Endothelial cell (in vitro differentiated cells): ENCODE measurements at places on chromosomes 7 and 10.

GRCh38 chr7:72622532-72622931 lies 205.5 kb downstream of the TYW1B start:
- DNase-seq = no peak
- H3K27ac ChIP-seq = no peak overlapping the region
- no peaks in the 10 kb centered on the region for H3K36me3 ChIP-seq
- H3K27me3 ChIP-seq = peaks cover 2% of the 10 kb centered on the region
- H3K4me3 ChIP-seq = no peak overlapping the region

GRCh38 chr10:118742782-118743181 lies 12.0 kb downstream of the CACUL1 start:
- H3K36me3 ChIP-seq = peaks cover 5% of the 10 kb centered on the region
- H3K27me3 ChIP-seq = peaks cover 2% of the 10 kb centered on the region
- H3K27ac ChIP-seq = peak overlapping the region; percentile 26
- H3K4me3 ChIP-seq = no peak overlapping the region
- H3K4me1 ChIP-seq = peaks cover 28% of the 10 kb centered on the region
- no peak for DNase-seq

DNA sequence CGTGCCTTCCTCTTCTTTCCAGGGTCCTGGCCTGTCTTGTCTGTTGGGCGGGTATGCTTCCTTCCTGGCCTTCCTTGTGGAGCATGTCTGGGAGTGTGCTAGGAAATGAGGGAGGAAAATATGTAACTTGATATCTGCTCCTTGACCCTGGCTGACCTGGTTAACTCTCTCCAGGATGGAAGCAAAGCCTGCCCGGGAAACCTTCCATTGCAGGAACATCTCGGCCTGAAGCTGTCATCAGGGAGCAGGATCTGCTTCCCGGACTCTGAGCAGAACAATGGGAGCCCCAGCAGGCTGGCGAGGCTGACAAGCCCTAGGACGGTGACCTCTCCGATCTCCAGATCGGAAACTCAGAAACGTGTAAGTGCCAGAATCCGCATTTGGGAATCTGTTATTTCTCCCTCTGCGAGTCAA lies 340.3 kb downstream of the FRMD4A start:
- H3K4me1 ChIP-seq = peaks cover 58% of the 10 kb centered on the region
- H3K27me3 ChIP-seq = peaks cover 2% of the 10 kb centered on the region
- H3K36me3 ChIP-seq = no peaks in the 10 kb centered on the region
- no peak overlapping the region for H3K4me3 ChIP-seq

- H3K27me3 ChIP-seq = peaks cover 1% of the 10 kb centered on the region
- H3K36me3 ChIP-seq = peaks cover 9% of the 10 kb centered on the region
- peaks cover 50% of the 10 kb centered on the region for H3K4me1 ChIP-seq
- peak; percentile 30 for DNase-seq
- peak overlapping the region; percentile 96 for H3K27ac ChIP-seq
- peak overlapping the region; percentile 10 for H3K4me3 ChIP-seq
Observed at GRCh38 chr10:13865758-13866491, 279.2 kb downstream of the PRPF18 start.

DNA sequence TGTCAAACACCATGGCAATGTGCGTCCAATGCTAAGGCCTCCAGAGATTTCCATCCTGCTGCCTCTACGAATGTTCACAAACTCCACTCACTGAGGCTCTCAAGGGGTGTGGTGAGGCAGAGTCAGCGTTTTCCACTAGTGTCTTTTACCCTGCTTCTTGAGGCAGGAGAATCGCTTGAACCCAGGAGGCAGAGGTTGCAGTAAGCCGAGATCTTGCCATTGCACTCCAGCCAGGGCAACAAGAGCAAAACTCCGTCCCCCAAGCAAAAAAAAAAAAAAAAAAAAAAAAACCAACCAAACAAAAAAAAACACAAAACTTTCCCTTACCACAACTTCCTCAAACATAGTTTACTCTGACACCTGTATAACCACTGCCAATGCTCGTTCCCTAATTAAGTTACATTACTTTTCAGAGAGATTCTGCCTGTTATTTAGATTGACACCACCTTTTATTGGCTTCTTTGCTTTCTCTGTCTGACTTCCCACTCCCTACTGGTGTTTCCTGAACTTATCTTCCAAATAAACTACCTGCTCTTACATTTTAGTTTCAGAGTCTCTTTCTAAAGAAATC lies 102.1 kb upstream of the ZNF746 start:
- H3K4me1 ChIP-seq = no peaks in the 10 kb centered on the region
- peaks cover 21% of the 10 kb centered on the region for H3K36me3 ChIP-seq
- peaks cover 3% of the 10 kb centered on the region for H3K27me3 ChIP-seq
- H3K4me3 ChIP-seq = no peak overlapping the region
- DNase-seq = no peak
